Cortex of kidney (tissue), 1 donor: ENCODE measurements at places on chromosomes 7 and 10.

GRCh38 chr7:29216128-29216527 is 21.6 kb downstream of the CHN2 start:
- DNase-seq: no peak

GRCh38 chr7:157540020-157540419 is 203.2 kb downstream of the DNAJB6 start:
- no peak for DNase-seq

DNA sequence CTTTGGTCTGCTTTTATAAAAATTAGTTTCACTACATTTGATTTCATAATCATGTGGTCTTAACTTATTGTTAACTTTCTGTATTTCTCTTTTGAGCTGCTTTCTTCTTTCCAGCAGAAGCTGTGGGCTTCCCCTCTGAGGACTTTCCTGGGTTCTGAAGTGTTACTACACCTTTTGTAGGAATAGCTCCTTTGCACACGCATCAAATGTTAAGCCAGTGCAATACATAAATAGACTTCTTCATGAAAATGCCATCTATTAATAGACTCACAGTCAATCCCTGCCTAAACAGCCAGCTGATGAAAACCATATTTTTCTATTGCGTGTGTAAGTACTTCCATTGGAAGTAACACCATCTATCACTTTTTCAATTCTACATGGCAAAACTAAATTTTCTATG is 1.5 kb downstream of the ABCB4 start:
- DNase-seq: no peak

DNA sequence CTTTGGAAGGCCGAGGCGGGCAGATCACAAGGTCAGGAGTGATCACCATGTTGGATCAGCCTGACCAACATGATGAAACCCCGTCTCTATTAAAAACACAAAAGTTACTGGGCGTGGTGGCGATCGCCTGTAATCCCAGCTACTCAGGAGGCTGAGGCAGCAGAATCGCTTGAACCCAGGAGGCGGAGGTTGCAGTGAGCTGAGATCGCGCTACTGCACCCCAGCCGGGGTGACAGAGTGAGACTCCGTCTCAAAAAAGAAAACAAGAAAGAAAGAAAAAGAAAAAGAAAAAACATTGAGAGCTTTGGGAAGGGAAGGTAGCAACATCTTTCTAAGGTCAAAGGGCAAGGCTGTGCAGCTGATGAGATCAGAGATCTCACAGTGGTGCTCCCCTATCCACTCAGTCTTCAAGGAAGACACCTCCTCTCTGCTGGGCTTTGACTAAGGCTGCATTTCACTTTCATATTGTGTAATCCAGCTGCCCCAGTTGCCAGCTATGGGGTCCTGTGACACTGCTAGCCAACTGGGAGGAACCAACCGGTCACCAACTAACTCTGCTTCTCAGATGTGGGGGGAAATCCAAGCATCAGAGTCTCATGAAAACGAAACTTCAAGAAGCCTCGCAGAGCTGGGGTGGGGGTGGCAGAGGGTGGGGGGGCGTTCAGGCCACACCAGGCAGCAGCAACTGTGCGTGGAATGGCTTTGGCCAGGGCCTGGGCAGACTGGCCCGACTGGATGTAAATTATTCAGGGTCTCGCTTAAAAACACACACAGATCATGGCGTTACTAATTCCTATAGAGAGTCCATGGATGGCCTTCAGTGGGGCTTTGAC is 1.5 kb downstream of the IL15RA start:
- DNase-seq: no peak

- no peak for DNase-seq
These were observed 218.0 kb downstream of the CREB5 start for GRCh38 chr7:28630350-28630749.

- no peak for DNase-seq
These were observed 152.8 kb upstream of the GDF10 start for GRCh38 chr10:47147186-47147585.

- DNase-seq: no peak
These were observed 309.8 kb downstream of the PARD3 start for GRCh38 chr10:34505338-34505737.

- DNase-seq: no peak
These were observed 359.8 kb downstream of the FRMD4A start for GRCh38 chr10:13970957-13971353.

- no peak for DNase-seq
These were observed 1567.3 kb upstream of the LRRTM3 start for GRCh38 chr10:65358565-65358964.

DNA sequence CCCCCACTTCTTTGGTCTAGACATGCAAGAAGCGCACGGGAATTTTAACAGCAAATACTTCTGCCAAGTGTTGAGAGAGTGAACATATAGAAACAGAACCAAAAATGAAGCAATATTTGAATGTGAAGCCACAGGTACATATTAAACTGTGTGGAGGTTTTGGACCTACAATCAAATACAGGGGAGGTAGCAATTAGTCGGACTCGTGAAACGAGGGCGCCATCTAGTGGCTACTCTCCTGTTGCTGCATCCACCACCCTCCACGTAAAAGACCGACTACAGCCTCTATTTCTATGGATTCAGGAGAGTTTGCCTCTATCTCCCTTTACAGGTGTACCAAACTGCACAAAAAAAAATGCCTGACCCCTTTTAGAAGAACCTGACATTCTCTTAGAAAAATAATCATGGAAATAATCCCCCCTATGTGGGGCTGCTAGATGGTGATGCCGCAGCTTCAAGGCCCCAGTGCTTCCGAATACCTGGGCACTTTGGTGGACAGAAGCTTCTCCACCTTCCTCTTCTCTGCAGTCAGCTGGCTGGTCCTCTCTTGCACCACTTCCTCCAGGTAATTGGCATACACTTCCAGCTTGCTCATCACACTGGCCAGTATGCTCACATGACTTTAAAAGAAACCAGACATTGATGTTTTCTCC is 31.7 kb downstream of the TECTB start:
- DNase-seq: no peak

DNA sequence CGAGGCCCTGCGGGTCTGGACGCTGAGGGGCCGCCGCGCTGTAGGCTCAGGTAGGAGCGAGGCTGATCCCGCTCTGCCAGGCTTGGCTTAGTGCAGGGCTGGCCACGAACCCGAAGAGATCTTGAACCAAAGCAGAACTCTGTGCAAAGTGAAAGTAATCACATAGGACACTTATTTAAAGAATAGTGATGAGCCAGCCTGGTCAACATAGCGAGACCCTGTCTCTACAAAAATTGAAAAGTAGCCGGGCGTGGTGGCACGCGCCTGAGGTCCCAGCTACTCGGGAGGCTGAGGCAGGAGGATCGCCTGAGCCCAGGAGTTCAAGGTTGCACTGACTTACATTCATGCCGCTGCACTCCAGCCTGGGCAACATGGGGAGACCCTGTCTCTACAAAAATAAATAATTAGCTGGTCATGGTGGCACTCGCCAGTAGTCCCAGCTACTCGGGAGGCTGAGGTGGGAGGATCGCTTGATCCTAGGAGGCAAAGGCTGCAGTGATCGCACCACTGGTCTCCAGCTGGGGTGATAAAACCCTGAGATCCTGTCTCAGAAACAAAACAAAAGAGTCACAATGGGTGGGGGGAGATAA is 541 bp downstream of the ZSCAN25 start:
- no peak for DNase-seq
